H4 (cell line): ENCODE measurements at places on chromosomes 7 and 10. TPM values are rescaled to one million over a fixed set of nuclear protein-coding genes. Genes with fewer than 3 reads are reported as not detected.

Gene ELN
- not detected in 2 replicates for total RNA-seq

Gene ACTL6B
- not detected in 2 replicates for total RNA-seq

Gene GNAT3
- 0.08 TPM in 1 of 2 replicates, not detected in the other for total RNA-seq

Gene ZNF727
- 0.99 and 1.2 TPM in 2 replicates for total RNA-seq

Gene OPN1SW
- total RNA-seq, result not detected in 2 replicates

Gene CRHR2
- not detected in 2 replicates for total RNA-seq

Gene NPFFR1
- total RNA-seq, result not detected in 2 replicates

Gene ADRA2A
- not detected in 2 replicates for total RNA-seq

Gene CUZD1
- 0.37 and 0.99 TPM in 2 replicates for total RNA-seq

Gene SH2B2
- 1.8 and 3.3 TPM in 2 replicates for total RNA-seq

Gene PDLIM1
- 25.0 and 42.5 TPM in 2 replicates for total RNA-seq

Gene TAS2R41
- not detected in 2 replicates for total RNA-seq

Gene CYP3A5
- total RNA-seq, result not detected in 2 replicates

Gene FRMD4A
- 1.1 and 2.3 TPM in 2 replicates for total RNA-seq

DNA sequence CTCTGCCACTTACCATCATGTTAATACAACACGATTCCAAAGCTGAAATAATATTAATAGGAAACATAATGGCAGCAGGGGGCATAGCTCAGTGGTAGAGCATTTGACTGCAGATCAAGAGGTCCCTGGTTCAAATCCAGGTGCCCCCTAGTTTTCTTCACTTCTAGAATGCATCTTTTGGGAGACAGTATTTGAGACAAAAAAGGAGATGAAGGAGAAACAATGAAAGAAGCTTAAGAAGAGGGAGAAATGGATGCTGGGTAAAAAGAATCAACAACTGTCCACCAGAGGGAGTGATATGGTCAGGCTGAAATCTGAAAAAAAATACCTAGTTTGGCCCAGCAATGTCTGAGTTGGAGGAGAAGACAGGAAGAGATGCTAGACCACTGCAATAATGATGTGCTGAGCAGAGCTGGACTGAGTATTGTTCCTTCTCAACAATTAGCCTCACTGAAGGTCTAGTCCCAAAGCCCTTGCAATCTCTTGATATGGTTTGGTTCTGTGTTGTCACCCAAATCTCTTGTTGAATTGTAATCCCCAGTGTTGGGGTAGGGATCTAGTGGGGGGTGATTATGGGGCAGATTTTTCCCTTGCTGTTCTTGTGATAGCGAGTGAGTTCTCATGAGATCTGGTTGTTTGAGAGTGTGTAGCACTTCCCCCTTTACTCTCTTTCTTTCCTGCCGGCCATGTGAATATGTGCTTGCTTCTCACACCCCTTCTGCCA lies 48.3 kb downstream of the ZNF783 start:
- DNase-seq, result peak; percentile 70

GRCh38 chr7:11668727-11669126 lies 163.3 kb downstream of the THSD7A start:
- DNase-seq, result no peak

DNA sequence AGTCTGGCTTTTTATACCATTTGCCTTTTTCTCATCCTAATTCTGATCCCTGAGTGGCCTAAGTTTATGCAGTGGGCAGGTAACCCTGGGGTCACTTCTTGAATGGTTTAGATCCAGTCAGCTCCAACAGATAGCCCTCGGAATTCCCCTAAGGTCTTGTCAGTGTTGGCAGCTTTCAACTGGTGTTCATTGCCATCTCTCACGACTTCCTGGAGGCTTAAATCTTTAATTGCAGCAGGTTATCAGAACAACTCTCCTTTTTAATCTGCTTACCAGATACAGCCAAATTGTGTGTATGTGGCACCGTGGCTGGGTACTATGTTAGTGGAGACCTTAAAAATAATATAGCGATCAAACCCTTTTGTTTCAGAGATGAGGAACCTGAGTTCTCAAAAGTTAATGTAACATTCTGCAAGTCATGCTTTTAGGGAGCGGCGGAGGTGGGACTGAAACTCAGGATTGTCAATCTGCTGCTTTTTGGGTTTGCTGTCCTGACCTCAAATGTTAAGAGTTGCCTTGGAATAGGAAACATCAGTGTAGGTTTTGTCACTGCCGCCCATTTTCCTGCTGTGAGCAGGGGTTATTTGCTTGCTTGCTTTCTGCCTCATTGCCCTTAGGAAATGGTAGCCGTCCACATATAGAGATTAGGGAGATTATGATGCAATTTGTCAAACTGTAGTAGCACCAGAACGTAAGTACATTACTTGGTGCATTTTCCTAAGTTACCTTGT lies 818 bp downstream of the DLD start:
- no peak for DNase-seq

DNA sequence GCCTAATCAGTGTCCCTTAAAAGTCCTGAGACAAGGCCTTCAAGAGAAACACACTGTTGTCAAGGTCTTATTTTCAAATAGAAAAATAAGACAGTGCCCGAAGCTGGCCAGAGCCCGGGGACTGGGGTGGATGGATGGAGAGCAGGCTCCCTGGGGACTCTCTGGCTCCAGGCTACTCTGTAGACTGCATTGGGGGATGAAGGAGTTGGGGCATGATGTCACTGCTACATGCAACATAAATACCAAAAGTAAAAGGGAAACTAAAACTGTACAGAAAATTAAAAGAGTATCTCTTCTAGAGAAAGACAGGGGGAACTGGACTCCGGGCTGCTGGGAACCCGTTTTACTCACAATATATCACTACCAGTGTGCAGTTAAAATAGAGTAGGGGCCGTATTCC lies 629.8 kb downstream of the KCNMA1 start:
- no peak for DNase-seq

DNA sequence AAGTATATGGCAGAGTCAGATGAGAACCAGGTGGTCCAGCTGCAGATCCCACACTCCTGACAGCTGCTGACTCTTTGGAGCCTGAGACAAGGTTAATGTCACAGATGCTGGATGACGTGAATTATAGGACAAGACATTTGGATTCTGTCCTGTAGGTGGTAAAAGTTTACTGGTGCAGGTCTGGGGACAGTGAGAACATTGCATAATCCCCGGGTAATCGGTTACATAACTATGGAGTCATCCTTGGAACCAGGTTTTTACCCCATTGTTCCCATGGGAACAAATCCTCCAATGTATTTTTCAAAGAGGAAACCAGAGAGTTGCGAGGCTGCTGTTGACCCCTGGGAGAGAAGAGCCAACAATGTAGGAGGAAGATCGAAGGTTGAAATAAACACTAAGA lies 27.5 kb upstream of the ZCCHC24 start:
- DNase-seq, result no peak

GRCh38 chr10:98296524-98296923 lies 28.5 kb upstream of the LOXL4 start:
- DNase-seq, result no peak

- DNase-seq, result peak; percentile 39
Observed at GRCh38 chr7:77348371-77348813, 67.8 kb downstream of the GSAP start.

GRCh38 chr7:41425926-41426325 lies 277.0 kb downstream of the INHBA start:
- no peak for DNase-seq

DNA sequence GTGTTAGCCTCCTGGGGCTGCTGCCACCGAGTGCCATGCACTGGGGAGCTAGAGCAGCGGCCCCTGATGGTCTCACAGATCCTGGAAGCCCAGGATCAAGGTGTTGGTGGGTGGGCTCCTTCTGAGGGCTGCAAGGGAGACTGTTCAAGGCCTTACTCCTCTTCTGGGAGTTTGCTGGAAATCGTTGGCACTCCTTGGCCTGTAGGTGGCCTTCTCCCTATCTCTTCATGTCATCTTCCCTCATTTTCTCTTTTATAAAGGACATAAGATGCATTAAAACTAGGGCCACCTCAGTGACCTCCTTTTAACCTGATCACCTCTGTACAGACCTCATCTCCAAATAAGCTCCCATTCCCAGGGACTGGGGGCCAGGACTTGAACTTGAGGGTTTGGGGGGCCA lies 27.0 kb upstream of the ZNF862 start:
- DNase-seq, result no peak

- DNase-seq, result no peak
Observed at GRCh38 chr10:4450981-4451908, 374.8 kb upstream of the AKR1E2 start.

GRCh38 chr10:85043207-85043606 lies 714.8 kb downstream of the CCSER2 start:
- DNase-seq, result no peak

DNA sequence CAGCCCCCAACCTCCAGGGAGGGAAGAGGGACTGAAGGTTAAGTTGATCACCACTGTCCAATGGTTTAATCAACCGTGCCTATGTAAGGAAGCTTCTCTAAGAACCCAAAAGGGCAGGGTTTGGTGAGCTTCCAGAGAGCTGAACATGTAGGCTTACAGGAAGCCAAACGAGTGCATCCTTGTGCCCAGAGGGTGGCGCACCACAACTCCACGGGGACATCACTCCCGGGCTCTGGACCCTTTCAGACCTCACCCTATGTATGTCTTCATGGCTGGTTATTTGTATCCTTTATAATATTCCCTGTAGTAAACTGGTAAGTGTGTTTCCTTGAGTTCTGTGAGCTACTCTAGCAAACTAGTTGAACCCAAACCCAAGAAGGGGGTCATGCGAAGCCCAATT lies 11.5 kb upstream of the NFKB2 start:
- DNase-seq, result no peak

GRCh38 chr10:86872757-86873156 lies 84.7 kb downstream of the MMRN2 start:
- DNase-seq, result peak; percentile 21

DNA sequence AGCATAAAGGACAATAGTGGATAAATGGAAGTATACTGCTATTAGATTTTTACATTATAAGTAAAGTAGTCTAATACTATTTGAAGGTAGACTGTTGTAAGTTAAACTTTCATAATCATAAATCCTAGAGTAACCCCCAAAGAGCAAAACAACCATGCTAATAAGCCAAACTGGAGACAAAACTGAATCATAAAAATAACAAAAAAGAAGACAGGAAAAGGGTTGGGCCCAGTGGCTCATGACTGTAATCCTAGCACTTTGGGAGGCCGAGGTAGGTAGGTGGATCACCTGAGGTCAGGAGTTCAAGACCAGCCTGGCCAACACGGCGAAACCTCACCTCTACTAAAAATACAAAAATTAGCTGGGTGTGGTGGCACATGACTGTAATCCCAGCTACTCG lies 9.7 kb downstream of the CACUL1 start:
- no peak for DNase-seq

GRCh38 chr10:71001470-71001869 lies 113.1 kb upstream of the PCBD1 start:
- DNase-seq, result no peak

- DNase-seq, result no peak
Observed at GRCh38 chr7:1454542-1454941, 4.7 kb downstream of the MICALL2 start.

- no peak for DNase-seq
Observed at GRCh38 chr10:22633106-22633505, 81.3 kb downstream of the PIP4K2A start.

DNA sequence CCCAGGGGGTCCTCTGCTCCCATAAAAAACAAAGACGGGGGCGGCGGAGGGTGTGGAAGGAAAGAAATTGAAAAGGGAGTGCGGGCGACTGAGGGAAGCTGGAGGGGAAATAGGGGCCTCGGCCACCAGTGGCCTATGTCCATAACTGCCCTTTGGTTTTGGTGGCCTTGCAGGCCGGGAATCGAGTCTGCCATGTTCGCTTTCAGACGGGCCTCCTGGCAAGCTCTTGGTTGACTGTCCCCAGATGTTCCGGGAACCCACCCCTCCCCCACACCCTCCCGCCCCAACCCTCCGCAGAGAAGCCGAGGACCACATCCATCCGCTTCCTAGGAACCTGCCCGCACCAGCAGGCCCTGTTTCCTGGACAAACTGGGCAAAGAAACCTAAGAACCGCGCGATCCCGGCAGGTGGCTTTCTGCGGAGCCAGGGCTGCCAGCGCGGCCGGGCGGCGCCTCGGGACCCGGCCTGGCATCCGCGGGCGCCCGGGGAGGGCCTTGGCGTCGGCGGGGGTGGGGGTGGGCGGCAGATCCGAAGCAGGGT lies 20.0 kb upstream of the GATA3 start:
- no peak for DNase-seq

GRCh38 chr7:35454575-35455385 lies 200.9 kb upstream of the TBX20 start:
- no peak for DNase-seq

DNA sequence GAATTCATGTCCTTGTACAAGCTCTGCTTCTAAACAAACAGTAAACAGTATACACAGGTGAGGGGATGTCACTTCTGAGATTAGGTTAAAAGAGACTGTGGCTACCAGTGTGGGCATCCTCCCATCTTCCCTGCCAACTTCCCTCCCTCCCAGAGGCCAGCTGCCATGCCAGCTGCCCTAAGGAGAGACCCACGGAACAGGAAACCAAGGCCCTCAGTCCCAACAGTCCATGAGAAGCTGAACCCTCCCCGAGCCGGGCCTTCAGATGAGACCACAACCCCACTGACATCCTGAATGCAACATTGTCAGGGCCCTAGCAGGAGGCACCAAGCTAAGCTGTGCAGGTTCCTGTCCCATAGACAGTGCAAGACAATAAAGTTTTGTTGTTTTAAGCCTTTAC lies 106.1 kb downstream of the CTBP2 start:
- DNase-seq, result no peak

DNA sequence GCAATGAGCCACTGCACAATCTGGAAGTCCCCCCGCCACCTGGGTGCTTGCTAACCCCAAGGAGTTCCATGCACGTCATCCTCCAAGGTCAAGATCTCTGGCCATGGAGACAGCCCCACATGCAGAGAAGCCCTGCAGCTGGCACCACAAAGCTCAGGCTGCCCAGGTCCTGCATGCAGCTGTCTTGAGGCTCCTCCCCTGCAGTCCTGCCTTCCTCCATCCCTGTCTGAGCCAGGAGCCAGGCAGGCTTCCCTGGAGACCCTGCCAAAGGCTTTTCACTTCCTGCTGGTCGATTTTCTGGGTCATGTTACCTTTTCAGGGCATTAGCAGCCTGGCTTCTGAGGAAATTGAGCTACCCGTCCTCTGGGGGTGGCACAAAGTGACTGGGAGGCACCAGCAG lies 12.5 kb upstream of the TMEM72 start:
- no peak for DNase-seq

DNA sequence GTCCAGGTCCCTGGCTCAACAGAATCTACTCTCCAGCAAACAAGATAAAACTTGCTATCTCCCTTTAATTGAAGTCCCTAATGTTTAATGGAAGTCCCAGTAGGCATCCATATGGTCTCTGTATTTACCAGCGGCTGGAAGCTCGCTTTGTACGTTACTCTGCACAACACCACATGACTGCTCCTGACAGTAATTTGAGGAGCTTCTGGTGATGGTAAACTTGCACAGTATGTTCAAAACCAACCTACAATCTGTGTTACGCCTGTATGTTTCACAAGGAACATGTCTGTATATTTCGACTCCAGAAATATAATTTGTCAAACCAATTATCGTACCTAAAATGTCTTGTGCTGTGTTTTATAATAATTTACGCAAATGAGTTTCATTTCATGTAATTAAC lies 4.4 kb upstream of the TECPR1 start:
- DNase-seq, result no peak

GRCh38 chr10:98006266-98006665 lies 24.2 kb downstream of the CRTAC1 start:
- no peak for DNase-seq
